ENCODE measurements at places on chromosomes 2 and 18. TPM values are rescaled to one million over a fixed set of nuclear protein-coding genes. Genes with fewer than 3 reads are reported as not detected.

CHCHD5 gene
- total RNA-seq = 10.7 TPM

DNA sequence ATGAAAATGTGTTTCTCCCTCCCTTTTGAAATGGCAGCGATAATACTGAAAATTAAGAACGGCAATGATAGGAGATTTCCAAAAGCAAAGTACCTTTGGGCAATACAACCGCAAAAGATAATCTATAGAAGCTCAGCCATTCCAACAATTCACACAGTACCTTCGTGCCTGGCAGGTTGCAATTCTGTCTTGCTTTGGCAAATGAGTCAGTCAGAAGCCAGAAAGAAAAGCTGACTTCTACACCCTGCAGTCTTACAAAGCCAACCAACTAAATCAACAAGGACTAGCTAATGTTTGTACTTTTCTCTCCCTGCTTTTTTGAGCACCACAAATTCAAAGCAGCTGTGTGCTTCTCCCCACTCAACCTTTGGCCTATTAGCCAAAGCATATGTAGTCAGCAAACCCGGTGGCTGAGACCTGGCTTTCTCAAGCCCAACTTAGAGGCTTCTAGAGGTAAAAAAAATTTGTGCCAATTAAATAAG, 25.7 kb upstream of the ID2 start:
- H3K27ac ChIP-seq = no peak overlapping the region
- H3K4me1 ChIP-seq = no peaks in the 10 kb centered on the region
- H3K27me3 ChIP-seq = no peaks in the 10 kb centered on the region
- DNase-seq = no peak
- H3K4me3 ChIP-seq = no peak overlapping the region
- H3K36me3 ChIP-seq = no peaks in the 10 kb centered on the region

- no peaks in the 10 kb centered on the region for H3K27me3 ChIP-seq
- H3K27ac ChIP-seq = no peak overlapping the region
- DNase-seq = no peak
- H3K36me3 ChIP-seq = no peaks in the 10 kb centered on the region
- H3K4me1 ChIP-seq = no peaks in the 10 kb centered on the region
- H3K4me3 ChIP-seq = no peak overlapping the region
Observed at GRCh38 chr2:161004379-161004778, 155.8 kb upstream of the TANK start.

GRCh38 chr18:63206433-63207142, 113.0 kb downstream of the BCL2 start:
- no peak for DNase-seq
- H3K27me3 ChIP-seq = no peaks in the 10 kb centered on the region
- no peak overlapping the region for H3K27ac ChIP-seq
- no peak overlapping the region for H3K4me3 ChIP-seq
- no peaks in the 10 kb centered on the region for H3K36me3 ChIP-seq

DNA sequence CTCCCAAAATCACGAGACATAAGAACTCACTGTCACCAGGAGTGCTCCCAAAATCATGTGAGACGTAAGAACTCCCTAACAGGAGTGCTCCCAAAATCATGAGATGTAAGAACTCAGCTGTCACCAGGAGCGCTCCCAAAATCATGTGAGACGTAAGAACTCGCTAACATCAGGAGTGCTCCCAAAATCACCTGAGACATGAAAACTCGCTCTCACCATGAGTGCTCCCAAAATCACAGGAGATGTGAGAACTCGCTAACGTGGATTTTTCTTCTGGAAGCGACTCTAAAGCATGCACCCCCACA, 53.1 kb downstream of the CTDP1 start:
- H3K4me1 ChIP-seq = no peaks in the 10 kb centered on the region
- no peak for DNase-seq
- no peak overlapping the region for H3K27ac ChIP-seq
- peaks cover 98% of the 10 kb centered on the region for H3K36me3 ChIP-seq

KRTCAP3 gene
- 18.1 TPM for total RNA-seq

DNA sequence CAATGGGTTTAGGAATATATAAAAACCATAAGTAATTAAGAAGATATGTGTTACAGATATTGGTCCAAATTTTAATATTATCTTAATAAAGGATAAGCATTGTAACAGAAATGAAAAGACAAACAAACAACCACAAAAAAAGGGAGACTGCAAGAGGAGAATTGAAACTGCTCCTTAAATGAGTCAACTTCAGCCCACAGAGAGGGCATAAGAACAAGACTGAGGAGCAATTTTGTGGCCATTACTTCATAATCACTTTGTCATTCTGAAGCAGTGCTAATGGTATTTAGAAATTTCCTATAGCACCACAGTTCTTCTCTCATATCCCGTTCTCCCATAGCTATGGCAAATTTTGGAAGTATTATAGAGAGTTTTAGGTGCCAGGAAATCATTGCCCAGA, 193.2 kb upstream of the HNMT start:
- no peak overlapping the region for H3K27ac ChIP-seq
- no peaks in the 10 kb centered on the region for H3K27me3 ChIP-seq
- DNase-seq = no peak
- no peaks in the 10 kb centered on the region for H3K36me3 ChIP-seq

DNA sequence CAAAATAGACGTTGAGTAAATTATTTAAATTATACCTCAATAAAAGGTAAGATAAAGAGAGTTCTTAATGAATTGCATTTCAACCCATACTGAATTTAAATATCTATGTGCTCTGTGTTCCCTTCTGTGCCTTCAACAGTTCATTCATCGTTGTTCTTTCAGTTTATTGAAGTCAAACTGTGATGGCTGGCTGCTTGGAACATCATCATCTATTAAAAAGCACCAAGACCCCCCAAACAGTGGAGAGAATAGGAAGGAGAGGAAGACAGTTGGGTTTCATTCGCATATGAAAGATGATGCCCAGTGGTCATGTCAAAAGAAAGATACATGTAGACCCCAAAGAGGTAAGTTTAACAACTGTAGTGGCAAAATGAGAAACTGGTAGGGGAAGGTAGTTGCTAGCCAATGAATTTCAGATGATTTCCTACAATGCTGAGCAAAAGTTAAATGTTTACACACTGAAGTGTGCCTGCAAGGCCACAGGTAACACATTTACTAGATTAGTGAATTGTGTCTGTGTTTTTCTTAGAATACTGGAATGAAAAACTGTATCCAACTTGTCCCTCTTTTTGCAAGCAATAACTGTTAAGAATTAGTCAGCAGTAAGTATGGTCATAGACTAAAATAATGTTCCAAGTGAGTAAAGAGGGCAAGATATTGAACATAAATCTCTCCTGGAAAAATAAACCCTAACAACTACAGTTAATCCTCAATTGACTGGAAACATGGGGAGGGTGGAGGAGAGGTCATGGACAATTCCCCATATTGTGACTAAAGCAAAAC, 331.3 kb downstream of the KIAA1328 start:
- no peak for DNase-seq
- no peaks in the 10 kb centered on the region for H3K27me3 ChIP-seq
- H3K4me1 ChIP-seq = no peaks in the 10 kb centered on the region

SP5 gene
- 9.2 TPM for total RNA-seq

- H3K4me3 ChIP-seq = no peak overlapping the region
- no peak for DNase-seq
- no peaks in the 10 kb centered on the region for H3K36me3 ChIP-seq
- H3K27me3 ChIP-seq = no peaks in the 10 kb centered on the region
Observed at GRCh38 chr2:132953771-132954170, 283.8 kb upstream of the LYPD1 start.

GRCh38 chr18:25016181-25016580, 335.8 kb downstream of the ZNF521 start:
- H3K4me3 ChIP-seq = no peak overlapping the region
- H3K27me3 ChIP-seq = no peaks in the 10 kb centered on the region
- no peaks in the 10 kb centered on the region for H3K4me1 ChIP-seq

GRCh38 chr18:77433076-77433475, 183.4 kb downstream of the GALR1 start:
- no peaks in the 10 kb centered on the region for H3K36me3 ChIP-seq
- no peaks in the 10 kb centered on the region for H3K27me3 ChIP-seq
- H3K27ac ChIP-seq = no peak overlapping the region
- no peak overlapping the region for H3K4me3 ChIP-seq

DNA sequence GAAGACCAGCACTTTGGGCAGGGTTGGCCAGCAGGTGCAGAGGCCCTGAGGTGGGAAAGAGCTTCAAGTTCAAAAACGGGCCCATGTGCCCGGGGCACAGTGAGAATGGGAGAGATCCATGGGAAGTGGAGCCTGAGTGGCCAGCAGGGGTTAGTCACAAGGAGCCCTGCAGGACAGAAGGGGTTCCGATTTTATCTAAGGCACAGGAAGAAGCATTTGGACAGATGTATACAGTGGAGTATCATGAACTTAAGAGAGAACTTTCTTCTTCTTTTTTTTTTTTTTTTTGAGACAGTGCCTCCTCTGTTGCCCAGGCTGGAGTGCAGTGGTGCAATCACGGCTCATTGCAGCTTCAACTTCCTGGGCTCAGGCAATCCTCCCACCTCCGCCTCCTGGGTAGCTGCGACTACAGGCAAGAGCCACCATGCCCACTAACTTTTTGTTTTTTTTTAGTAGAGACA, 24.0 kb downstream of the WIPF1 start:
- H3K4me1 ChIP-seq = no peaks in the 10 kb centered on the region
- peak overlapping the region; percentile 14 for H3K27ac ChIP-seq
- DNase-seq = no peak
- no peaks in the 10 kb centered on the region for H3K27me3 ChIP-seq
- no peaks in the 10 kb centered on the region for H3K36me3 ChIP-seq
- H3K4me3 ChIP-seq = no peak overlapping the region

- H3K36me3 ChIP-seq = no peaks in the 10 kb centered on the region
Observed at GRCh38 chr2:240393831-240394410, 41.5 kb upstream of the GPC1 start.

SPC25 gene
- not detected for total RNA-seq

DNA sequence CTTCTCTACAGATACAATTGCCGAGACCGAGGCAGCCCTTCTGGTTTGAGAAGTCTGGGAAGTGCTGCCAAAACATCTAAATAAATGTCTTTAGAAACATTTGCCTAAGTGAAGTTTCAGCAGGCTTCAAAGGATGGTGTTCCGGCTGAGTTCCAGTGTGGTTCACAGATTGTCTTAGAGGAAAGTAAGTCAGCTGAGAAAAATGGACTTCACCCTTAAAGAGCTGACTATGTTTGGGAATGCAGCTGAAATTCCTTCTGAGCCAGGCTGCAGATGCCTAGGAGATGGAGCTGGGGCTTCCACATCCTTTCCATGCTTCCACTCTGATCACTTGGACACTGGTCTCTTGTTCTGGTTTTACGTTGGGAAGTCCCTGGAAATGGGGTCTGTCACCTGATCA, 83.6 kb downstream of the FHOD3 start:
- no peaks in the 10 kb centered on the region for H3K27me3 ChIP-seq
- no peaks in the 10 kb centered on the region for H3K4me1 ChIP-seq
- no peak overlapping the region for H3K4me3 ChIP-seq
- H3K27ac ChIP-seq = no peak overlapping the region

GRCh38 chr2:202113571-202114142, 40.6 kb downstream of the KIAA2012 start:
- H3K4me1 ChIP-seq = peaks cover 12% of the 10 kb centered on the region
- DNase-seq = no peak
- H3K36me3 ChIP-seq = no peaks in the 10 kb centered on the region

- no peaks in the 10 kb centered on the region for H3K36me3 ChIP-seq
- DNase-seq = no peak
- no peak overlapping the region for H3K4me3 ChIP-seq
- no peak overlapping the region for H3K27ac ChIP-seq
- no peaks in the 10 kb centered on the region for H3K27me3 ChIP-seq
Observed at GRCh38 chr18:21896732-21897336, 156.2 kb downstream of the MIB1 start.

DNA sequence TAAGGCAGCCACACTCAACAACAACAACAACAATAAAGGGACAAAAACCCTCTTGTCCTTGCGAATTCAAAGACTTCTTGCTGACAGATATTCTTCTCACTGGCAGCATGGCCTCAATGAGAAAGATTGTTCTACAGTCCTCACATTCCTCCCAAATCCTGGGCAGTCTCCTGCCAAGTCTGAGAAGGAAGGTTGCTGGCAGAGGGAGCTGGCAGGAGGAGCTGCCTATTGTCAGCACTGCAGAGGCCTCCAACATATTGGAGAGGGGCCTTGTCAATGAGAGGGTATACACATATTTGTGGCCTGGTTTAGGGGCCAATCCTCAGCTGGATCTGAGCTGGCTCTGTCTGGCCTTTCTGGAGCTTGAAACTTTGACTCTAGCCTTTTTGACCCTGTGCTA, 63.5 kb downstream of the LAMA3 start:
- H3K4me1 ChIP-seq = peaks cover 12% of the 10 kb centered on the region
- no peaks in the 10 kb centered on the region for H3K27me3 ChIP-seq
- no peak overlapping the region for H3K4me3 ChIP-seq
- DNase-seq = no peak

FOXI3 gene
- not detected for total RNA-seq

- no peak for DNase-seq
- H3K36me3 ChIP-seq = no peaks in the 10 kb centered on the region
- no peaks in the 10 kb centered on the region for H3K27me3 ChIP-seq
- H3K4me3 ChIP-seq = no peak overlapping the region
- H3K4me1 ChIP-seq = no peaks in the 10 kb centered on the region
Observed at GRCh38 chr2:102585847-102586404, 33.4 kb upstream of the SLC9A2 start.

All from tibial nerve (tissue), 4 donors.